ENCODE measurements at places on chromosomes 6 and 20. TPM values are rescaled to one million over a fixed set of nuclear protein-coding genes. Genes with fewer than 3 reads are reported as not detected.

The PTK7 gene
- 16.7 TPM for total RNA-seq

- no peak for DNase-seq
These were observed 36.7 kb downstream of the POU3F2 start for GRCh38 chr6:98871057-98871456.

GRCh38 chr6:109867970-109868358 lies 110.1 kb upstream of the GPR6 start:
- no peak for DNase-seq

- no peak for DNase-seq
These were observed 110.6 kb downstream of the TRDN start for GRCh38 chr6:123526128-123526527.

- DNase-seq, result no peak
These were observed 108.4 kb upstream of the SIM1 start for GRCh38 chr6:100573166-100573565.

DNA sequence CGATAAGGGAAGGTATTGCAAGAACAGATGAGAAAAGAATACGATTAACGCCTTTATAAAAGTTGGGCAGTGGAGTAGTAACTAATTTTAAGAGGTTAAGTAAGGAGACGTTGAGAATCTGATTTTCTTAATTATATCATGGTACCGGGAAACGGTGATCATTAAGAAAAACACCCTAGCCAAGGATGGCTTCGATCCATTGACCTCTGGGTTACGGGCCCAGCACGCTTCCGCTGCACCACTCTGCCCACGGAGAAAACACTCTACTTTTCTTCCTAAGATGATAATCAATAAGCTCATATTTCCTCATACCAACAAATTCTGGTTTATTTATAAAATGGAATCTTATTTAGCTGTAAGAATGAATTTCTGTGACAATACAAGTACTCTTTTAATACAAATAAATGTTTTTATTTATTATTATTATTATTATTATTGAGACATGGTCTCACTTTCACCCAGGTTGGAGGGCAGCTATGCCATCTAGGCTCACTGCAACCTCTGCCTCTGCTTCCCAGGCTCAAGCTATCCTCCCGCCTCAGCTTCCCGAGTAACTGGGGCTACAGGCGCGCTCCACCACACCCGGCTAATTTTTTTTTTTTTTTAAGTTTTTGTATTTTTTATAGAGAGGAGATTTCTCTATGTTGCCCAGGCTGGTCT lies 8.3 kb downstream of the POM121L2 start:
- DNase-seq, result no peak

DNA sequence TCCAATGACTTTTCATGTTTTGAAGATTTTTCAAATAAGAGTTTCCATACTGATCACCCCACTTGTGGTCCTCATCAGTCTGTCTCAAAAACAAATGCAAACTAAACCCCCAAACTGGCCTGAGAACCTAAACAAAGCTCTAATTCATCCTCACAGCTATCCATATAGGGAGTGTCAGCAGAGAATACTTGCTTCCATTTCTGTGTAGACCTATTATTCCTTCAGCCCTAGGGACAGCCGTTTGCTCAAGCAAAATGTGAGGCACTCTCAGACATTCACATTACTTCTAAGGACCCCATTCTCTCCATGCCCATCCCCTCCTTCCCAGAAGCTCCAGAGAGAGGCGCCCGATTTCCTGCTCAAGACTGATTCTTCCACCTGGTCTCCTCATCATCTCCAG lies 24.6 kb downstream of the DNAAF9 start:
- no peak for DNase-seq
